ENCODE measurements at places on chromosomes 7 and 10. TPM values are rescaled to one million over a fixed set of nuclear protein-coding genes. Genes with fewer than 3 reads are reported as not detected.

DNA sequence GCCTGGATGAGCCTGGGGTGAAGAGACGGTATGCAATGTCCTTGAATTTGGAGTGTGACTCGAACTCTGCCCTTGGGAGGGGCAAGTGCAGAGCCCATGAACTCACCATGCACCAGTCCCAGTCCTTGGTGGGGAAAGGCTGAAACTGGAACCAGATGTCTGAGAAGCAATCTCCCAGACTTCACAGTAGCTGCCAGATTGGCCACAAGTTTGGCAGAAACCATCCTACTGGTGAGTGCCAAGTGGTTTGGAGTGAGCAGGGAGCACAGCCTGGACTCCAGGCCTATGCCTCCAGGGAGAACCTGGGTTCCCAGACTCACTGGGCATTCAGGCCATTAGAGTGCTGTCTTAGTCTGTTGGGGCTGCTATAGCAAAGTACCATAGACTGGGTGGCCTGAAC, 99.6 kb upstream of the LYZL1 start:
- DNase-seq, result no peak

- DNase-seq, result no peak
These were observed 49.1 kb upstream of the MSMB start for GRCh38 chr10:46094931-46095750.

The WASL gene
- total RNA-seq, result 108 TPM

GRCh38 chr7:142598297-142598696, 151.0 kb upstream of the PRSS1 start:
- no peak for DNase-seq

DNA sequence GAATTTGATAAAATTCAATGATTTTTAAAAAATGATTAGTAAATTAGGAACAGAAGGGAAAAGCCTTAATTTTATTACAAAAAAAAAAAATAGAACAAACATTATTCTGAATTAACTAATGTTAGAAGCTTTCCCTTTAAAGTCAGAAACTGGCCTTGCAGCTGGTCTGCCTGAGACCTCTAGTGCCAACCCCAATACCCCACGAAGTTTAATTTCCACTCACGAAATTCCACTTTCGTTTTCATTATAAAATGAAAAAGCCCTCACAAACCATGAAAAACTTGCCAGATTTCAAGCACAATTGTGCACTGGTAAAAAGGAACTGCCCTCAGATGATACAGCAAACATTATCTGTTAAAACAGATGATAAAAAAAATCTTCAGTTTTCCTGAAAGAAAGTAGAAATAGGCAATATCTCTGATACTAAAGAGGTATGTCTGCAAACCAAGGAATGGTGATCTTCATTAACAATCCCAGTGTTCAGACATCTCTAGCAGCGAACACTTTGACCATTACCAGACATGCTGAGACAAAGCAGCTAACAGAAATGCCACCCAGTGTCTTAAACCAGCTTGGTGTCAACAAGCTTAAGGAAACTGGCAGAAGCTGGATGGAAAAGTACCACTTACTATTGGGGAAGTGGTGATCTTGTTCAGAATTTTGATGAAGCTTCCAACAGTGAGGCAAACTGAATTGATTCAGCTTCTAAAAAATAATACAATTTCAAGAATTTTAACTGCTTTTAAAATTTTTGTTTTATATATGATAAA, 80.2 kb downstream of the PALS2 start:
- no peak for DNase-seq

GRCh38 chr10:61883371-61884025, 18.0 kb upstream of the ARID5B start:
- no peak for DNase-seq

DNA sequence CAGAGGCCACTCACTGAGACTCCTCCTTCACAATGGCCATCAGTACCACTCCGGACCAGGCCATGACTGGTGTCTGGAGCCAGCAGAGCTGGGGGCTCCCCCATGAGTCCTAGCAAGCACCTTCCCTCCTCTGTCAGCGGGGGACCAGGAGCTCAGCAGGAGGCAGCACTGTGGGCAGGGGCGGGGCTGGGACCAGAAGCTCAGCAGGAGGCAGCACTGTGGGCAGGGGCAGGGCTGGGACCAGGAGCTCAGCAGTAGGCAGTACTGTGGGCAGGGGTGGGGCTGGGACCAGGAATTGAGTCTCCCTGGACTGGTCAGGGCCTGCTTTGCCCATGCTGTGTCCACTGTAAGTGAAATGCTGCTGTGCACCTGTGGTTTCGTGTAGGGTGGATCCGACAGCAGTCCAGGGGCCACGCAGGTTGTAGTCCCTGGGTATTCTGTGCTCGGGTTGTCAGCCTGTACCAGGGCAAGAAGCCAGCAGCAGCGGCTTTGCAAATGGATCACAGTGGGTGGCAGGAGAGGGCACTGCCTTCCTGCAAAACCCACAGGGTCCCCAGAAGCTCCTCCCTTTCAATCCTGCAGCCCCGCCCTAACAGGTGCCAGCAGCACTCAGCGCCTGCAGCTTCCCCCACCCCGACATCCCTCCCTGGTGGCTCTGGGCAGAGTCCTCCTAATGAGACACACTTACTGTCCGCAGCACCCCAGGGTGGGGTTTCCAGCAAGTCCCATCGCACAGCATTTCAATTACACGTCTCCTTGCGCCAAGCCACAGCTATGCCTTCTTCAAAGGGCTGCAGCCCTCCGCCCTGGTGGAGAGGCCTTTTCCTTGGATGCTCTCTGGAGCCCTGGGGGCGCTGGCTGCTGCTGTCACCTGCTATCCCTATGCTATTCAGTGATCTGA, 220.5 kb downstream of the TCERG1L start:
- DNase-seq, result no peak

- no peak for DNase-seq
These were observed 332.6 kb downstream of the SH2D4B start for GRCh38 chr10:80870282-80870681.

DNA sequence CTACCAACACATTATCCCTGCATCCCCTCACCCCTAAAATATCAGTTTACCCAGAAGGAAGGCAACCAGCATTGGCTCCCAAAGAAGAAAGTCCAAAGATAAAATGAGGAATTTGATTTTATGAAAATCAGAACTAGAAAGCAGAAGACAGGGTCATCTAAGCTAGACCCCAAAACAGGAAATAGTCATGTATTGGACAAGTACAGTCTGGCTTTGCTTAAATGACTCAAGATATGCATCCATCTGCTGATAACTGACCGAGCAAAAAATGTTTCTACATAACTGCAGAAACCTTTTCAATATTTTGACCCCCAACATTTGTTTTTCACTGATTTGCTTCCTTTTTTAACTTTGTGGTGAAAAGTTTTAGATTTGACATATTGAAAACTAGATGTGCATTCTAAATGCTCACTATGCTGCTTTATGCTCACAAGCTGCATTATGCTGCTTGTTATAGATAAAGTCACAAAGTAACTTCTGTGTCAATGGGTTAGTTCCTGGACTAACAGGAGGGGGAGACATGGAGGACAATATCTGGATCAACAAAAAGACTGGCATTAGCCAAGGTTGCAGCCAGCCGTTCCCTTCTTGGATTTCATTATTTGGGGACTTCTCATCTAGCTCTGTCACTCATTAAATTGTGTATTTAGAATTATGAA, 227.0 kb downstream of the INHBA start:
- no peak for DNase-seq

GRCh38 chr10:8305876-8306652, 251.6 kb downstream of the GATA3 start:
- no peak for DNase-seq

DNA sequence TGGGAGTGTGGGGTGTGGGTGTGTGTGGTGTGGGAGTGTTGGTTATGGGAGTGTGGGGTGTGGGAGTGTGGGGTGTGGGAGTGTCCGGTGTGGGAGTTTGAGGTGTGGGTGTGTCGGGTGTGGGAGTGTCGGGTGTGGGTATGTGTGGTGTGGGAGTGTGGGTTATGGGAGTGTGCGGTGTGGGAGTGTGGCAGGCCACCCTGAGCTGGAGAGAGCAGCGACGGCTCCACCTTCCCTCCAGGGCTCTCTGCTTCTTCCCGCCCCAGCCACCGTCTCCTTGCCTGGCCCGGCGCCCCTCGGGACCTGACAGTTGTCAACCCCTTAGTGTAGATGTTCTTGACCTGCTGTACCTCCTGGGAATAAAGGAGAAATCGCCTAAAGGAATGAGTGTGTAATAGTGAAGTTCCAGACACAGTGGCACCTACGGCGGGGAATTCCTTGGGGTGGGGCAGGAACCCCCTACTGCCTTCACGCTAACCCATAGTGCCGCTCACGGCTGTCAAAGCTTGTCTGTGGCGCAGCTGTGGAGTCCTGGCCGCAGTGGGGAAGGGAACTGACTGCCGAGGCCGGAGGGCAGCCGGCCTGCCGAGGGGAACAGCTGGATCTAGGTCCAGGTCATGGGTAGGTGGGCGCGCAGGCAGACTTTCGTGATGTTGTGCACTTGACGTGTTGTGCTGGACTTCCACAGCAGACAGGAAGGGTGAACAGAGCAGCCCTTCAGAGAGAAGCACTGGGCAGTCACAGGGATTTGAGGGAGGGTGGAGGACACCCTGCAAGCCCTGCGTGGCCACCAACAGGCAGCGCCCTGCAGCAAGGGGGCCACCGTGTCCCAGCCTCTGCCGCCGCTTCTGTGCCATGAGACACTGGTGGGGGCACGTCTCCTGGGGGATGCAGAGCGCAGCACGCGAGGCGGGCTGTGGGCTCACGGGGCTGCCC, 49.0 kb upstream of the EN2 start:
- no peak for DNase-seq

GRCh38 chr10:122515588-122516231, 44.8 kb upstream of the DMBT1 start:
- DNase-seq, result no peak

DNA sequence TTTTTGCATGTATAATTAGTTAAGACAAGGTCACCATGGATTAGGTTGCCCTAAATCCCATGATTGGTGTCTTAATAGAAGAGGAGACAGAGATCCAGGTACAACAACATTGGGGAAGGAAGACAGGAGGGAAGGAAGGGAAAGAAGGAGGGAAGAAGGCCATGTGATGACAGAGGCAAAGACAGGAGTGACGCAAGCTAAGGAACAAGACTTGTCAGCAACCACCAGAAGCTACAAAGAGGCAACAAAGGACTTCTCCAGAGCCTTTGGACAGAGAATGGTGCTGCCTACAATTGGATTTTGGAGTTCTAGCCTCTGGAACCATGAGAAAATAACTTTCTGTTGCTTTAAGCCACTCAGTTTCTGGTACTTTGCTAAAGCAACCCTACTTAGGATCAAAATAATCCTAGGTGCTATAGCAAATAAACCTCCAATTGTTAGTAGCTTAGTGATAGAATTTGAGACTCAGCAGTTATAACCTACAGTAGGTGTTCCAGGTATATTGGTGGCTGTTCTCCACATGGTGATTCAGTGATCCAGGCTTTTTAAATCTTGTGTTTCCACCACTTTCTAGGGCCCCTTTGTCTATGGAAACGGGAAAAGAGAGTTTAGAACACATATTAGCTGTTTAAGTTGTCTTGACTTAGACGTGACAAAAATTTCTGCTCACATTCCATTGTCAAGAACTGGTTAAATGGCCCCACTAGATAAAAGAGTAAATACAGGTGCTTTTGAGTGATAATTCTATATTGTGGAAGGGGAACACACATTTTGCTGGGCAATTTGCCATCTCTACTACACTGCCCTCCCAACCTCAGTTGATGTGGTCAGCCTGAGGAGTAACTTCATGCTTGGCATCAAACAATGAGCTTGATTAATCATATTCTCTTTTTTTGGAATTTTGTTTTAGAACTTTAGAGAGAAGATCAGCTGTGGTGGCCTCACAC, 70.5 kb upstream of the SP4 start:
- DNase-seq, result no peak

The UTF1 gene
- total RNA-seq, result not detected

- DNase-seq, result no peak
These were observed 148.7 kb downstream of the BMPER start for GRCh38 chr7:34054075-34054474.

GRCh38 chr10:5668429-5668828, 2.0 kb upstream of the ASB13 start:
- no peak for DNase-seq

The VWA2 gene
- total RNA-seq, result 1.5 TPM

The MOGAT3 gene
- total RNA-seq, result 43.1 TPM

The ASAH2 gene
- 1.3 TPM for total RNA-seq

GRCh38 chr7:2965301-2965700, 78.4 kb downstream of the CARD11 start:
- no peak for DNase-seq

The ABCB4 gene
- total RNA-seq, result 0.37 TPM

DNA sequence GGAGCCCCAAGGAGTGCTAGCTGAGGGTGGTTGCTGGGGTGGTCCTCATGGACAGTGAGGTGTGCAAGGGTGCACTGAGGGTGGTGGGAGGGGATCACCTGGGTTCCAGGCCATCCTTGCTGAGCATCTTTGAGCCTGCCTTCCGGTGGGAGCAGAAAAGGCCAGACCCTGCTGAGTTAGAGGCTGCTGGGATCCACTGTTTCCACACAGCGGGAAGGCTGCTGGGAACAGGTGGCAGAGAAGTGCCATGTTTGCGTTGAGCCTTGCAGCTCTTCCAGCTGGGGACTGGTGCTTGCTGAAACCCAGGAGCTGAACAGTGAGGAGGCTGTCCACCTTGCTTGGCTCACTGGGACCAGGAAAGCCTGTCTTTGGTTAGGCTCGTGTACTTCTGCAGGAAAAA, 34.9 kb downstream of the PRF1 start:
- DNase-seq, result no peak

The MSMB gene
- total RNA-seq, result not detected

- DNase-seq, result no peak
These were observed 133.8 kb downstream of the SEMA3A start for GRCh38 chr7:84060760-84061261.

DNA sequence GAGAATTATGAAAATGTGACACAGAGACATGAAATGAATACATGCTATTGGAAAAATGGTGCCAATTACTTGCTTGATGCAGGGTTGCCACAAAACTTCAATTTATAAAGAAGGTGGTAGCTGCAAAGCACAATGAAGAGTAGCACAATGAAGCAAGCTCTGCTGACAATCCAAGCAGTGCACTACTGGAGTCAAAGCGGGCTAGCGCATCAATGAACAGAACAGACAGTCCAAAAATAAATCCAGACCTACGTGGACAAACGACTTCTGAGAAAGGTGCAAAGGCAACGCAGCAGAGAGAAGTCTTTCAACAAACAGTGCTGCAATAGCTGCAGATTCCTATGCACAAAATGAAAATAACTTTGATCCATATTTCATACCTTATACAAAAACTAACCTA, 75.8 kb downstream of the LARP4B start:
- DNase-seq, result no peak

The STAG3 gene
- 1.2 TPM for total RNA-seq

GRCh38 chr7:132782777-132783640, 206.7 kb upstream of the PLXNA4 start:
- DNase-seq, result no peak

DNA sequence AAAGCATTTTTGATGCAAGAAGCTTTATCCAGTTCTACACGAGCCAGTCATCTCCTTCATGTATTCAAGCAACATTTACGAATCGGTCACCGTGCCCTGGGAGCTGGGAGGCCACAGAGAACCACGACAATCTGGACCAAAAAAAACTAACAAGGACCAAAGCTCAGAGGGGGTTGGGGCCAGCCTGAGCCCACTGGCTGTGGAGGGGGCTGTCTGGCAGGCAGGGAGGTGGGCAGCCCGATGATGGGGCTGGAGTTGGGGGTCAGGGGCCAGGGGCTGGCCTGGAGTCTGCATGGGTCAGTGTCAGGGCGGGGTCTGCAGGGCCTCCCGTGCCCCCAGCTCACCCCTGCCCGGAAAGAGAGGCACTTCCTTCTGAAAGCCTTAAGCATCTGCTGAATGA, 12.5 kb upstream of the GRIFIN start:
- DNase-seq, result no peak

- no peak for DNase-seq
These were observed 16.7 kb downstream of the PPP1R3C start for GRCh38 chr10:91616137-91616536.
